ENCODE measurements at places on chromosomes 6 and 20. TPM values are rescaled to one million over a fixed set of nuclear protein-coding genes. Genes with fewer than 3 reads are reported as not detected.

The TTK gene
- 55.2 TPM for total RNA-seq

The LEMD2 gene
- total RNA-seq: 66.3 TPM

The RAB22A gene
- total RNA-seq: 18.6 TPM

The TP53INP2 gene
- total RNA-seq: 1.3 TPM

The ULBP2 gene
- total RNA-seq: 2.6 TPM

The HAO1 gene
- not detected for total RNA-seq

The CDH26 gene
- total RNA-seq: 0.12 TPM

The ID4 gene
- total RNA-seq: 15.8 TPM

The TPD52L1 gene
- 13.7 TPM for total RNA-seq

The ZNF133 gene
- total RNA-seq: 28.6 TPM

The RAET1L gene
- total RNA-seq: not detected

The PSORS1C1 gene
- 1.00 TPM for total RNA-seq

The ZCCHC3 gene
- total RNA-seq: 13.9 TPM

The MEP1A gene
- total RNA-seq: not detected

The AKAP12 gene
- total RNA-seq: 114 TPM

The ALDH8A1 gene
- not detected for total RNA-seq

The TREML2 gene
- not detected for total RNA-seq

The OGFRL1 gene
- total RNA-seq: 11.0 TPM

The C20orf202 gene
- total RNA-seq: 0.12 TPM

Measured in uterine smooth muscle cell (primary cell).